Natural killer cell (primary cell): ENCODE measurements at places on chromosomes 5 and 9. TPM values are rescaled to one million over a fixed set of nuclear protein-coding genes. Genes with fewer than 3 reads are reported as not detected.

The ARSI gene
- total RNA-seq = not detected

DNA sequence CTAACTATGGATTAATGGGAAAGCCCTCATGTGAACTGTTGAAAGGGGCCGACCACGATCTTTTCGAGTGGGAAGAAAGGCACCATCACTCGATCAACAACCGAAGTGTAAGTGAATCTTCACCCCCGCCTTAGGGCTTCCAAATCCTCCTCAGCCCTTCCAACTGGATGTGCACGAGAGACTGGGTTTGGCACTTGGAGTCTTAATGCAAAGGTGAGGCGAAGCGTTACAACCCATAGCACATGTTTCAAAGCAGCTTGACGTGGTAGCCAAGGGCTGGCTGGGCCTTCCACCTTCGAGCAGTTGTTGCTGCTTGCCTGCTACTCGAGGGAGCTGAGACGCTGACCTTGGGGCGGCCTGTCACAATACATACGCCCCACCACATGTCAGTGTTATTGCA is 5.7 kb upstream of the LCN9 start:
- no peak for DNase-seq

- DNase-seq = no peak
These were observed 236.9 kb downstream of the CD180 start for GRCh38 chr5:66959653-66960052.

The ARAP3 gene
- total RNA-seq = 13.9 TPM

- DNase-seq = no peak
These were observed 81.4 kb downstream of the COL5A1 start for GRCh38 chr9:134723037-134723436.

The SPINK14 gene
- not detected for total RNA-seq

- no peak for DNase-seq
These were observed 91.5 kb downstream of the TLE4 start for GRCh38 chr9:79663300-79663699.

DNA sequence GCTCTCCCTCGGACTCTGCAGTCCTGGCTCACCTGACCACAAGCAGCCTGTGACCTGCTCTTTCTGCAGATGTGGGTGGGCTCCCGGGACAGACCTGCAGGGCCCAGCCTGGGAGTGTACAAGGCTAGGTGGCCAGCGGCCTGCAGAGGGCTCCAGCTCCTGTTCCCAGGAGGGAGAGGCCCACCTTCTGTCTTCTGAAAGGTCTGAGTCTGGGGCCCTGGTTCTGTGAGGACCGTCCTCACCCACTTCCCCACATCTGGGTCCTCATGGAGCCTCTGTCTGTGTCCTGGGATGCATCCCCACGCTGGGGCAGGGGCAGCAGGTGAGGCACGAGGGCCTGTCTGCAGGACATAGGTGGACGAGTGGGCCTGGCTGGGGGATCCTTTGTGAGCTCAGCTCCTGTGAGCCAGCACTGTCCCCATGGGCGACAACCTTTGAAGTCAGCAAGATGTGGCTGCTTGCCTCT is 43.7 kb downstream of the PHF2 start:
- no peak for DNase-seq

- no peak for DNase-seq
These were observed 161.2 kb downstream of the MPDZ start for GRCh38 chr9:13118313-13118712.

The ABCA1 gene
- 4.8 TPM for total RNA-seq

DNA sequence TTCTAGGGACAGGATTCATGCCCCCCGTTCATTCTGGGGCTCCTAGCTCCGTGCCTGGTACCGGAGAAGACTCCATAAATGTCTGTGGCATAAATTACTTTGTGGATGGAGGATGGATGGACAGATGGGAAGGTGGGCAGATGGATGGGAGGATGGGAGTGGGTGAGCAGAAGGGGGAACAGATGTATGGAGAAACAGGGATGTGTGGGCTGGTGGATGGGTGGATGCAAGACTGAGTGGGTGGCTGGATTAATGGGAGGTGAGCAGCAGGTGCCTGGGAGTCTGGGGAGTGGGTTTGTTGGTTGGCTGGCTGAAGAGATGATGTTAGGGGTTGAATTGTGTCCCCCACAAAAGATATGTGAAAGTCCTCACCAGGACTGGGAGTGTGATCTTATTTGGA is 43.5 kb downstream of the SARDH start:
- no peak for DNase-seq

DNA sequence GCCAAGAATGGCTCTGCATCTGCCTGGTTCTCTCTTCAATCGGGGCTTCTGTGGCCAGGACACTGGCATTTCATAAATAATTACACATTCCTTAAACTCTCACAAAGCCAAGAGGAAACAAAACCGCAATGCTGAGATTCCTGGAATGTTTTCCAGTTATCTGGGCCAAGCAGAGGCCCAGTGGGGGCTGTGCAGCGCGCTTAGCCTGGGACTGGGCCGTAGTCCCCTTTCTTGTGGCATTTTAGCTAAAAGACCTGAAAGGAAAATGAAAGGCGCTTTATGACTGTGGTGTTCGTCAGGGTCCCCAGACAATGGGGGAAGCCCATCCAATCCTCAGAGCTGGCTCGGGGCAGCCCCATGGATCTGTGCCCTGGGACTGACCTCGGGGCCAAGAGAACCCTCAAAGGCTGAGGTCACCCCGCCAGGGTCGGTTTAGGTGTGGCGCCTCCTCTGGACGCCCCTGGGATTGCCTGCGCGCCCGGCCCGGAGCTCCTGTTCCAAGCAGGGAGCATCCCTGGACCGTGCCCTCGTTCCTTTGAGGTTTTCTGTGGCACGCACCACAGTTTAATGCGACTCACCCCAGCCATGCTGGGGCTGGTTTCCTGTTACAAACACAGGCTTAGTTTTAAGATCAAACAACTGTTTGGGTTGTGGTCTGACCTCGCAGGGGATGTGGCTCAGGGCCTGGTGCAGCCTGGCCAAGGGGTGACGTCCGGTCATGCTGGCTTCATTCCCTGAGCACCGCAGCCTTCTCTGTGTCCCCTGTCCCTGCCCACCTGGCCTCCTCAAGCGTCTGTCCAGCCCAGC is 51.5 kb upstream of the NKD2 start:
- peak; percentile 53 for DNase-seq

- no peak for DNase-seq
These were observed 24.2 kb upstream of the NREP start for GRCh38 chr5:111781200-111781599.

- DNase-seq = no peak
These were observed 31.0 kb upstream of the B4GALT1 start for GRCh38 chr9:33198165-33198564.

GRCh38 chr5:109705596-109705995 is 15.9 kb downstream of the MAN2A1 start:
- DNase-seq = no peak

DNA sequence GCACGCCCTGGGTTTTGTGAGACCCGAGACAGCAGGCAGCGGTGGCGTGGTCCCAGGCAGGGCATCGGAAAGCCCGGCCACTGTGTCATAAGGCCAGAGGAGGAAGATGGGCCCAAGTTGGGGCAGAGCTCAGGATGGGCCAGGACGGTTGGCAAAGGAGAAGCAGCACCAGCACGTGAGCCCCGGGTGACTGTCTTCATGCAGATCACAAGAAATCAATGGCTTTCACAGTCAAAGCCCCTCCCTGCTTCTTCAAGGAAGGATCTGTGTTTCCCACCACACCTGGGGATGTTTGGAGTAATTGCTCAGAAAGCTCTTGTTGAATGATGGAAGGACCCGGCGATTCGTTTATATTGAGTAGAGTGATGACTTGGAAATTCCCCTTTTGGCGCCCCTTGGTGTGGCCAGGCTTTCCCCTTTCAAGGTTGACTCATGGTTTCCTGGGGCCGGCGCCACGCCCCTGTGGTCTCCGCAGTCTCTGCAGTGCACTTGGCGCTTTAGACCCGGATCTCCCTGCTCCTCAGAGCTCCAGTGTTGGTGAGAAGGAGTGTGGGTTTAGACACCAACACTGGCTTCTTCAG is 52.1 kb downstream of the IL31RA start:
- DNase-seq = peak; percentile 75

The PCDHGA6 gene
- 0.20 TPM for total RNA-seq

The SOHLH1 gene
- total RNA-seq = not detected

The FAXDC2 gene
- total RNA-seq = 2.9 TPM

- no peak for DNase-seq
These were observed 168.8 kb upstream of the RAI14 start for GRCh38 chr5:34487159-34487879.

- DNase-seq = no peak
These were observed 60.3 kb upstream of the PARP8 start for GRCh38 chr5:50606179-50606578.

DNA sequence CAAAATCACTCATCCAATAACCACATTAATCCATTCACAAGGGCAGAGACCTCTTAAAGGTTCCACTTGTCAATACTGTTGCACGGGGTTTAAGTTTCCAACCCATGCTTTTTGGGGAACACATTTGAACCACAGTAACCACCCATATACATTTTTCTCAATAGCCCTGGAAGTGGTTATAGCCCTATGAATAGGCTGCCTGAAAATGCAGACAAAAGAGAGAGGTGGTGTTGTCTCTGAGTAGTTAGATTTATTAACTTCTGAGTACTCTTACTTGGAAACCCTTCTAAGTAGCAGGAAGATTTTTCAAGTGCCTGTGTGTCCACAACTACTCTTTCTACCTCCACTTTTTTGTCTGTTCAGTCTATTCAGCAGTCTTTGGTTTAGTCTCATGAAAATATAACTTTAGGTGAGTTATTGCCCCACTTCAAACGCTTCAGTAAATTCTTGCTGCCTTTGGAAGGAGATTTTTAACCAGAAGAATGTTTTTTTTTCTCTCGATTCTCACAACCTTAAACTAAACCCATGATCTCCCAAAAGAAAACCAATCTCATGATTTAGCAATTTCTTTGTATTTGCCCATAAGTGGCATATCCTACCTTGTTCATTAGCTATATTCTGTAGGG is 42.6 kb downstream of the ARHGEF28 start:
- no peak for DNase-seq

- no peak for DNase-seq
These were observed 19.3 kb upstream of the HSPA9 start for GRCh38 chr5:138594305-138595058.

The CFAP90 gene
- total RNA-seq = not detected

DNA sequence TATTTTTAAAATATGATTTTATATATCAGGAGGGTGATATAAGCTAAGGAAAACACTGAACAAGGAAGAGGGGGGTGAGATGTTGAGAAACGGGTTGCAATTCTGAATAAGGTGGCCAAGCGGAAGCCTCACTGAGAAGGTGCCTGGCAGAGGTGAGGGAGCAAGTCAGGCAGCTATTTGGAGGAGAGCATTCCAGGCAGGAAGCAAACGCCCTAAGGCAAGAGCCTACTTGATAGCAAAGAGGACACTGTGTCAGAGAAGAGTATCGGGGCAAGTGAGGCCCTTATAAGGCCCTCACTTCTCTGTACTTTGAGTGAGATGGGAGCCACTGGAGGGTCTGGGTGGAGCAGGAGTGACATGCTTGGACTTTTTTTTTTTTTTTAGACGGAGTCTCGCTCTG is 8.0 kb upstream of the CTNNA1 start:
- no peak for DNase-seq

GRCh38 chr5:126987271-126987899 is 43.0 kb downstream of the MARCHF3 start:
- no peak for DNase-seq

GRCh38 chr9:77291714-77292113 is 114.4 kb downstream of the VPS13A start:
- DNase-seq = no peak

DNA sequence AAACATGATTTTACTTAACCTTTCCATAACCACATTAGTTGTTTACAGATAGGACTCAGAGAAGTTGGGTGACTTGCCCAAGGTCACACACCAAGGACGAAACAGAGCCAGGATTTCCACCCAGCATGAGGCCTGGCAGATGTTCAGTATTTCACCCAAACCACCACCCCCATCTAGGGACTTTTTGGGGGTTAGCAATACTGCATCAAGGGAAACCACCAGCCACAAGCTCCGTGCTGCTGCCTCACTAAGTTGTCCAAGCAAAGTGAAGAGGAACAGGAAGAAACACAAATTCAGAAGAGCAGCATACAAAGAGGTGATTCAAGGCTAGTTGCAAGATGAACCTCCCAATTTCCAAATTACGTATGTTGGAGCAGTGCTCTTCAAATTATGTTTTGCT is 219.6 kb upstream of the RORB start:
- peak; percentile 72 for DNase-seq

The AMACR gene
- total RNA-seq = 2.7 TPM

GRCh38 chr5:22560147-22560546 is 293.0 kb downstream of the CDH12 start:
- no peak for DNase-seq

The RELL2 gene
- 6.6 TPM for total RNA-seq

The NPDC1 gene
- total RNA-seq = 0.87 TPM

- DNase-seq = no peak
These were observed 281.2 kb upstream of the RGMB start for GRCh38 chr5:98492258-98492657.

DNA sequence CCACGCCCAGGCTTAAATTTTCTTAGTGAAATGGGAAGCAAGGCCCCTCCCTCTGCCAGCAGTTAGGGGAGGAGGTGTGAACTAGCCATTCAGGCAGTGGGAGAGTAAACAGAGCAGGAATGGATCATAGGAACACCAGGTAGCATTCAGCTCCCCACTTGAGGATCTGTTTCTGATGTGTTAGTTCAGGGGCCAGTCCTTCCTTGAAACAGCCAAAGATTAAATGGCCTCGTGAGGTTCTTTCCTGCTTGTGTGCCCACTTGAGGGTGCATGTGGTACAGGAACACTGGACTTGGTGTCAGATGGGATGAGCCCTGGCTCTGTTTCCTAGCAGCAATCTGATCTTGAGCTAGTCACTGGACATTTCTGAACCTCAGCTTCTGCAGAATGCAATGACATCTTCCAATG is 21.2 kb downstream of the FAXDC2 start:
- no peak for DNase-seq

GRCh38 chr9:35689542-35690293 is at the start of gene TPM2:
TPM2 (minus strand) TSS chr9:35689925; CDS start chr9:35689817, 108 bp downstream.
- no peak for DNase-seq

The PCA3 gene
- total RNA-seq = not detected

- no peak for DNase-seq
These were observed 5.1 kb downstream of the SNX30 start for GRCh38 chr9:112755675-112756074.

The TMEM141 gene
- total RNA-seq = 26.9 TPM

GRCh38 chr9:129751841-129752801 is 721 bp downstream of the PTGES start:
- no peak for DNase-seq
